ENCODE measurements at places on chromosomes 5 and 9.
A peak's percentile ranks its signal among the peaks of the same experiment; 100 is the strongest.

DNA sequence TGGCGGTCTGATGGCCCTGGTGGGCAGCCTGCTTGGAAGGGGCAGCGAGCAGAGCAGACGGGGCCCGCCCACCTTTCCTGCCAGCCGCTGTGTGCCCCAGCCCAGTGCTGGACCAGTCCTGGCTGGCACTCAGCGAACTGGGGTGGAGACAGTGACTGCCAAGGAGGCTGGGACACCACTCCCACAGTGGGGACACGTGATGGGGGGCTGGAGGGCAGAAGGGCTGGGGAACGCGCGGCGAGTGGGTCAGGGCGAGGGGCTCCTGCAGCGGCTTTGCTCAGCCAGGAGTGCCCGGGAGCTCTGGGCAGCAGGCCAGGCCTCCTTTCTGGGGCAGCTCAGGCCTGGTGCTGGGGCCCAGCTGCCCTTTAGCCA lies 19.5 kb downstream of the NCS1 start:
- DNase-seq, result no peak

- no peak for DNase-seq
These were observed 43.5 kb upstream of the RASGRF2 start for GRCh38 chr5:80916676-80917075.

DNA sequence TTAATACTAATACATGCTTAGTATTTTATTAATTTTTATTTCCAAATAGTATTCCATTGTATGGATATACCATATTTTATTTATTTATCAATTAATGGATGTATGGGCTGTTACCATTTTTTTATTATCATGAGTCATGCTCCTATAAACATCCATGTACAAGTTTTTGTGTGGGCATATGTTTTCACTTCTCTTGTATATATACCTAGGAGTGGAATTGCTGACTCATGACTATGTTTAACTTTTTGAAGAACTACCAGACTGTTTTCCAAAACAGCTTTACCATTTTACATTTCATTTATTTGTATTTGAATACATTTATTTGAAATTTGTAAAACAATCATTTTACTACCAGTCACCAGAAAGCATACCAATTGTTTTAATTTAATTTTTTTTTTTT lies 14.1 kb upstream of the LRRC19 start:
- DNase-seq, result no peak

DNA sequence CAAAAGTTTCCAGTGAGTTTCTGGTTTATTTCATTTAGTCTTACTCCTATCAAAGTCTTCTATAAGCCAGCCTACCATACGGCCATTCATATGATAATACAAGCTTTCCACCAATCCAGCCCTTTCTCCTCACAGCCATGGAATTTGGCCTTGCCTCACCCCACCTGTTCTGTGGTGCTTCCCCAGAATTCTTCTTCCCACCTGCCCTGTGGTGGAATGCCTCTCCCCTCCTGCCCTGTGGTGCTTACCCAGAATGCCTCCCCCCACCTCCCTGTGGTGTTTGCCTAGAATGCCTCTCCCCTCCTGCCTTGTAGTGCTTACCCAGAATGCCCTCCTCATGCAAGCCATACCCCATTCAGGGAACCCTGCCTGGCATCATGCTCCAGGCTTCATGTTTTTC lies 90.3 kb upstream of the APC start:
- DNase-seq, result no peak

DNA sequence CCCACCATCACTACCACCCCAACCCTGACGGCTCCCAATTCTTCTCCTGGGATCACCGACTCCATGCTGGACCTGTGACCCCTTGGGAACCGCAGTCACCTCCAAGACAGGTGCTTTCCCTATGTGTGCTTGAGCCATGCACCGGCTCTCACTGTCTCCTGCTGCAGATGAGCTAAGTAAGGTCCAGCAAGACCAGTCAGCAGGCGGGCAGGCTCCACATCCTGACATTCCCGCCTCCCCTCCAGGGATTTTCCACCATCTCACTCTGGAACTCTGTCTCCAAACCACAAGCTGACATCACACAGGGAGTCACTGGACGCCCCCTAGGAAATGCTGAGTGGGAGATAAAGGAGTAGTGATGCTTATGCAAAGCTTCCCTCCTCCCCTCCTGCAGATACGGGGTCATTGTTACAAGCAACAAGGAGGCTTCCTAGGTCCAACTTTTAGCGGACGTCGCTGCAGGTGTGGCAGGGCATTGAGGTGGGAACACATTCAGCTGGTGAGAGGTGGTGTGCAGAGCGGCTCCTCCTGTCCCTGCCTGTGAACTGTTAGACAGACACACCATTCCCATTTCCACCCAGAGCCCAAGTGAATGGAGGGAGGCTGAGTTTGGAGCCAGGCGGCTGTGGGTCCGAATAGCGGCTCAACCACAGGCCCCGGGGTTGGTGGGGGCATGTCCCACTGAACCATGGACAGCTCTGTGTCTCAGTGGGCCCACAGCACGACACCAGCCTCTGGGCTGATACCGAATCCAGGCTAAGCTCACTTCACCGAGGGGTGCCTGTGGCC lies 129.2 kb upstream of the PHYKPL start:
- DNase-seq, result no peak

DNA sequence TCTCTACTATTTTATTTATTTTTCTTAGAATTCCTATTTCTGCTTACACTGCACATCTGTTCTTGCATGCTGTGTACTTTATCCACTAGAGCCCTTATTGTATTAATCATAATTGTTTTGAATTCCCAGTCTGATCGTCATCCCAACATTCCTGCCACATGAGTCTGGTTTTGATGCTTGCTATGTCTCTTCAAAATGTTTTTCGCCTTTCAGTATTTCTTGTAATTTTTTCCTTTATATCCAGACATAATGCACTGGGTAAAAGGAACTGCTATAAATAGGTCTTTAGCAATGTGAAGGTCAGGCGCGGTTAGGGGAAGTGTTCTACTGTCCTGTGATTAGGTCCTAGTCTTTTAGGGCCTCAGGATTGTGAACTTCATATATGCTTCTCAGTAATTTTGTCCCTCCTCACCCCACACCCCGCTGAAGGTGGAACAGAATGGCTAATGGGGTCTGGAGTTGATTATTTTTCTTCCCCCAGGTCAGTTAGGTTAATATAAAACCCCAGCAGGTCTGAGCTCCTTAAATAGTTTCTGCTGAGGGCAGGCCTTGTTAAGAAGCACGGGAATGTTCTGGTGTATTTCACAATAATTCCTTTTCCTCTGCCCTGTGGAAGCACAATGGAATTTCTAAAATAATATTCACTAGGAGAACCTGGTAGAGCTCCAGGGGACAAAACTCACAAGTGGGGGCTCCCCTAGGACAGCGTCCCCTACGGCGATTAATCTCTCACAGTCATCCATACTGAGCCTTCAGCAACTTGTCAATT lies 146.6 kb upstream of the TUT7 start:
- no peak for DNase-seq

DNA sequence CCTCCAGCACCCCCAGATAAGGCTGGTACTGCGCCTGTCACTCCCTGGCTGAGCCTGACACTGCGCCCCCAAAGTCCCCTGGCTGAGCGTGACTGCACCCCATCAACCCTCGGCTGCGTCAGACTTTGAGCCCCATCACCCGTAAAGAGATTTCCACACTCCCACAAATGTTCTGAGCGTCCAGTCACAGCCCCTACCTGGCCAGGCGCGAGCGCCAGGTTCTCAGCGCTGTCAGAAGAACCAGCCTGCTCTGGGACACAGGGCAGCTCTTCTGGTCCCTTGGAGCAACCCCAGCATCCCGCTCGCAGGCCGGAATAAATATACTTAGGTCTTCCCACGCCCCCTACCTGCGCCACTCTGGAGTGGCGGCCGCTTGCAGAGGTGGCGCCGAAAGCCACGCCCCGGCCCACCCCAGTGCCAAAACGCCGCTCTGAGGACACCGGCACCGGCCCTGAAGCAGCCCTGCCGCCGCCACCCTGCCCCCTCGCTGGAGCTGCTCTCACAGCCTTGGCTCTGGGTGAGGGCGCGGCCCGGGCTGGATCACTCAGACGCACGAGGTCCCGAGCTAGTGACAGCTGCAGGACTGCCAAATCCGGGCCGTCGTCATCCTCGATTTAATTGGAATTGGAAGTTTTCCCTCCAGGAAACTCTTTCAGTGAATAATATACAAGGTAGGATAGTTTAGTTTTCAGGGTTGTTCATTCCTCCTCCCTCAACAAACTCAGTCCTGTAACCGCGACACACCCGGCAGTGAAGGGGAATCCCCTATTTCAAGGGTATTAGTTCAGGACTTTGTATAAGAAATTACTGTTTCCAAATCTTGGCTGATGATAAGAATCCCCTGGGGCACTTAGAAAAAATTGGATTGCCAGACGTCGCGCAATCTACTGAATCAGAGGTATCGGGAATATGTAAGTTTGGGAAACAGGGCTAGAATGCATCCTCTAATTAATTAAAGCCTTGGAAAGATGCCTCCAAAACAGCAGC lies 1.2 kb upstream of the CEMIP2 start:
- DNase-seq, result peak; percentile 76

DNA sequence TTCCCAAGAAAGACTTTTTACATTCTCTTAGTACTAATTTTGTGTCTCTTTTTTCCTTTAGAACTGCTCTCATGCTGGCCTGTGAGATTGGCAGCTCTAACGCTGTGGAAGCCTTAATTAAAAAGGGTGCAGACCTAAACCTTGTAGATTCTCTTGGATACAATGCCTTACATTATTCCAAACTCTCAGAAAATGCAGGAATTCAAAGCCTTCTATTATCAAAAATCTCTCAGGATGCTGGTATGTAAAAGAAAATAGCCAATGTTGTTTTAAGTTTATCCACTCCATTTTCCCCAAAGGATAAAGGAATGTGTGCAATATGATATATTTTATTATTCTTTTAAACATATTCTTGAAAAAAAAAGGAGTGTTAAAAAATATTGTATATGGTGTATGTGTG lies 27.3 kb upstream of the TTC23L start:
- no peak for DNase-seq

- no peak for DNase-seq
These were observed 133.9 kb downstream of the DROSHA start for GRCh38 chr5:31397926-31398557.

DNA sequence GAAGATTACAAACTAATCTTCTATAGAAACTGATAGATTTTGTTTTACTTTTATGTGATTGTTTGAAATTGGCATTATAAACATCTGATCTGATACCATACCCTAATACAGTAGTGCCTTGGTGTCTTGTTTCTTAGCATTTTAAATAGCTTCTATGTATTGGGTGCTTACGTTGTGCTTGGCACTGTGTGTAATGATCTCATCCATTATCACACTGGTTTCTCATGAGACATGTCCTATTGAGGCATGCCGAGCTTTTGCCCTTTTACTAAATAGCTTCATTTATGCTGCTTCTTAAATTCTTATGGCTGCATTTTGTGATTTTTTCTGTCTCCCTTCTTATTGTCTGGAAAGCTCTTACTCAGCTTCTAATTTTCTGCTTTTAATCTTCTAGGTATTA lies 48.2 kb upstream of the TLR4 start:
- DNase-seq, result no peak

DNA sequence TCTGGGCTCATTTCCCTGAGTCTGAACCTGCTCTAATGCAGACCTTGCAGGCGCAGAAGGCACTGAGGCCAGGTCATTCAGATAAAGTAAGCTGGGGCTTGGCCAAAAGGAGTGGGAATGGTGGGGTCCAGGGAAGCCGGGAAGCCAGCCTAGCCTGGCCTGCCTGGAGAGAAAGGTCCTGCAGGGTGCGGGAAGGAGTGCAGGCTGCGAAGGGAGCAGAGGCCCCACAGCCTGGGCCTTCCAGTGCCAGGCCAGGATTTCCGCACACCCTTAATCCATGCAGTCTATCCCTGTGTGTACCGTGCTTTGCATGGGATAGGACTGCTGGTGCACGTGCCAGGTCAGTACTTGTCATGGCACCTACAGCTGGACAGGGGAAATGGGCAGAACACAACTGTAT lies 3.6 kb upstream of the STING1 start:
- no peak for DNase-seq

DNA sequence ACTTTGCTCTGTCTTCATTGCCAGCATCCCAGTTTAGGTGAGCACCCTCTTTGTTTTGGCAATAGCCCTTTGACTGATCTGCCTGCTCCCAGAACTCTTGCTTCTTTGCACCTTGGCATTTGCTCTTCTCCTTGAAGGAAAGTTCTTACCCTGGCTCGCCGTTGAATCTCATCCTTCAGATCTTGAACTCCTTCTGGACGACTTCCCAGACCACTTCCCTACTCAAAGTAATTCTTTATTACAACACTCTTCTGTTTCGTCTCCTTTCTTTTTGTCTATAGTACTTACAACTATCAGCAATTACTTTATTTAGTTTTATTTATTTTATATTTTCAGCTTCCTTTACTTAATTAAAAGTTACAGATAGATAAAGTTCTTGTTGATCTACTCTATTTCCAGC lies 1510.1 kb downstream of the MAT2B start:
- no peak for DNase-seq

DNA sequence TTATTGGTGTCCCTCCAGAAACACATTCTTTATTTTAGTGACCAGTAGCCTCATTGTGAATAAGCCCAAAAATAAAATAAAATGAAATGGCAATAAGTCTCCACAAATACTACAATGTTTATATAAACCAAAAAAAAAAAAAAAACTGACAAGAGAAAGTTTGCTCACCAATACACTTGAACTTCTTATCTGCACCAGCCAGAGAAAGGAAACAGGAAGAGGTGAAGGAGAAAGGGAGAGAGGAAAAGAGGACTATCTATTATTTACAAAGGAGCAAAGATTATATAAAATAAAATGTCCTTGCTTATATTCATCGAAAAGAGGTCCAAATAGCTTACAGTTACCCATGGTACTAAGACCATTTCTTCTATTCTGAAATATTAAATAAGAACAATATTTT lies 176.4 kb upstream of the CCNG1 start:
- no peak for DNase-seq

GRCh38 chr5:155147222-155147621 lies 133.7 kb downstream of the KIF4B start:
- no peak for DNase-seq

- no peak for DNase-seq
These were observed 48.3 kb downstream of the FAM78A start for GRCh38 chr9:131227959-131228460.

- no peak for DNase-seq
These were observed 131.1 kb downstream of the FER start for GRCh38 chr5:108878756-108879155.

- DNase-seq, result no peak
These were observed 27.9 kb upstream of the GLDC start for GRCh38 chr9:6673326-6674025.

DNA sequence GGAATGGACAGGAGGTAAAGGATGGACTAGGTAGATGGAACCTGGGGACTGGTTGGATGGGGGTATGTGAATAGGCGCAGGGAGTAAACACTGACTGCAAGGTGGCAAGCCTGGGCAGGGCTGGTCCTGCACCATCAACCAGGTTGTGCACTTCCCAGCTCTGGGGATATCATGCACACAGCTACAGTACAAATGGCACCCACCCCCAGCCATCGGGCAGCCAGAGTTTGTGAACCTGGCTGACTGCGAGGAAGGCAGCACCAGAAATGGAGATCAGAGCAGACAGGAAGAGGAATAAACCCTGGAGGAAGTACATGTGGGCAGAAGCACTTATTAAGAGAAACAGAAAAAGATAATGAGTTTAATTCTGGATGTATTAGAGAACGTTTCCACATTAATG lies 229.1 kb downstream of the ESM1 start:
- no peak for DNase-seq

Data from RPMI8226 (cell line).